BE2C (cell line): ENCODE measurements at places on chromosomes 5 and 9.

- DNase-seq, result no peak
Observed at GRCh38 chr9:136824496-136825225, 16.9 kb downstream of the RABL6 start.

- DNase-seq, result no peak
Observed at GRCh38 chr5:84597904-84598303, 213.2 kb upstream of the EDIL3 start.

- no peak for DNase-seq
Observed at GRCh38 chr9:129798973-129799372, 4.0 kb upstream of the TOR1B start.

DNA sequence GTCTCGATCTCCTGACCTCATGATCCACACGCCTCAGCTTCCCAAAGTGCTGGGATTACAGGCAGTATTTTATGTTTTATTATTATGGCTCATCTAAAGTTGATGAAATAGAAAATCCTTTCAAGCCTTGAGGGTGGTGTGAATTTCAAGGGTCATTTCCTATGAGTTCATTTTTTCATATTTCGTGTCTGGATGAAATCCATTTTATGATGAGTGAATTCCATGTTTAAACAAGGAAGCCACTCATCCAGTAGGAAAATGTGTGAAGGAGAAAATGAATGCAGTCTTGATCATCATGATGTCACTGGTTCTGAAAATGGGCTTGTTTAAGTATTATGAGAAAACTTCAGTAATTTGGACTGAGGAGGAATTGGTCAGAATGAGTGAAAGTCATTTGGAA lies 74.6 kb upstream of the ZSWIM6 start:
- no peak for DNase-seq
